Hair follicular keratinocyte (primary cell): ENCODE measurements at places on chromosomes 16 and 17. TPM values are rescaled to one million over a fixed set of nuclear protein-coding genes. Genes with fewer than 3 reads are reported as not detected.

The TP53TG3D gene
- not detected in 2 replicates for total RNA-seq

The SEPTIN1 gene
- total RNA-seq: not detected in 2 replicates

The IRX5 gene
- 7.5 and 7.7 TPM in 2 replicates for total RNA-seq

The TPPP3 gene
- total RNA-seq: not detected in 2 replicates

The KRTAP9-4 gene
- total RNA-seq: not detected in 2 replicates

The NTN1 gene
- 0.72 and 2.4 TPM in 2 replicates for total RNA-seq

The SLC12A3 gene
- 0.08 TPM in 1 of 2 replicates, not detected in the other for total RNA-seq

The SAMD14 gene
- 0.23 and 1.1 TPM in 2 replicates for total RNA-seq
